ENCODE measurements at places on chromosomes 2 and 18.

DNA sequence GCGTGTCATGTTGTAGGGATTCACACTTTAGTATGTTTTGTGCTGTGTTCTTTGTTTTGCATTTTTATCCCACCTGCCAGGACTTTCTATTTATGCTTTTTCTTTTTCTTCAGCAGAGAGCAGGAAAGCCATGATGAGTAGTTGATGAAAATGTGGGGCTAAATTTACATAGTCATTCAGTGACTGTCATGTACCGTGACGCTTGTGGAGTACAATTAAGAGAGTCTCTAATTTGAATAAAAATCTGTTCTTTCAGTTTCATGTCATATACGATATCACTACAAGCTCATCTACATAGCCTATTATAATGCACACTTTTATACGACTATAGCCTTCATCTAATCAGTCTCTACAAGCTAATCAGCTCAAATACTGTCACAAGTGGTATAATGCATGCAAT is 112.7 kb upstream of the SPATS2L start:
- DNase-seq = no peak

GRCh38 chr2:161915121-161915520 is 158.9 kb downstream of the DPP4 start:
- no peak for DNase-seq

DNA sequence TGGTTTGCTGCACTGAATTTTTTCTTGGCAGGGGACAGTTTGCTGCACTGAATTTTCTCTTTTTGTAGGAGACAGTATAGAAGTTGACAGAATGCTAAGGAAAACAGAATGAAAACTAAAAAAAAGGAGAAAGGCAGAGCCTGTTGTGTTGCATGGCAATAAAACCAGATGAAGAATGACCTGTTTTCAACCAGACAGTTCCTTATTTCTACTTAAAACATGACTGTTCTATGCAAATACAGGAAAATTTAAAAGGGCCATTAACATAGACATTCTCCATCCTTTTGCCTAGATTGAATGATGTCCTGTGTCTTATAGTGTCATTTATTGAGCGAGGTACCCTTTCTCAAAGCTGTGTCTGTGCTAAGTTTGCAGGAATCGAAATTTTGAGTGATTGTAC is 33.3 kb downstream of the ABI2 start:
- DNase-seq = no peak

GRCh38 chr2:29923110-29923721 is 1.8 kb upstream of the ALK start:
- no peak for DNase-seq

GRCh38 chr2:238489431-238489830 is 62.7 kb downstream of the ASB1 start:
- DNase-seq = no peak

DNA sequence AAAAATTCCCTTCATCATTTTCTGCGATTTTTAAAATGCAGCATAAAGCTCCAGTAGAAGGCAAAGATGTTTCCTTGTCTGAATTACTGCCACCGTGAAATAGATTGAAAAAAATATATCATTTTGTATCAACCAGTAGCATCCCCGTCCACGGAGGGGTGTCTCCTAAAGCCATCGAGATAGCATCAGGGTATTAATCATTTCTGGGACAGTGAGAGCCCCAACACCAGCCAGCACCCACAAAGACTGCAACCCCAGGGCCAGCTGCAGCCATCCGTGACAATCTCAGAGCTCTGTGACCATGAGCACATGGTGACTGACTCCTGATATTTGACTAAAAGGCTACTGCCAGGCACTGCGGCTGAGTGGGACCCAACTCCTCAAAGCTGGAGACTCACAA is 64.1 kb upstream of the SIX3 start:
- DNase-seq = no peak

DNA sequence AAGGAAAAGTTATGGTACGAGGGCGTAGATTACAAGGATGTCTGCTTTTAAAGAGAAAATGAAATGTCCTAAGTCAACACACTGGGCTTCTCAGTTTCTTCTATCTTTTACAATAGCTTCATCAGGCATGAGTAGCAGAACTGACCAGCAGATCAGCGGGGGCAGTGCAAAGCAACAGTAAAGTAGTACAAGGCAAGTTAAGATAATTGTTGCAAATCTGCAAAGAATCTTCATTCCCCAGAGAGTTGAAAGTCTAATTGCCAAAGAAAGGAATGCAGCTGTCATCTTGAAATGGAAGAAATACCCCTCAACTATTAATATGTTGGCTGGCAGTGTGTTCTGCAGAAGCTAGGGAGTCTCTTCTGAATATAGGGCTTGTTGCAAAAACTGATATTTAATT is 60.2 kb upstream of the SLC39A10 start:
- no peak for DNase-seq

GRCh38 chr2:124180635-124181034 is 155.5 kb downstream of the CNTNAP5 start:
- no peak for DNase-seq

DNA sequence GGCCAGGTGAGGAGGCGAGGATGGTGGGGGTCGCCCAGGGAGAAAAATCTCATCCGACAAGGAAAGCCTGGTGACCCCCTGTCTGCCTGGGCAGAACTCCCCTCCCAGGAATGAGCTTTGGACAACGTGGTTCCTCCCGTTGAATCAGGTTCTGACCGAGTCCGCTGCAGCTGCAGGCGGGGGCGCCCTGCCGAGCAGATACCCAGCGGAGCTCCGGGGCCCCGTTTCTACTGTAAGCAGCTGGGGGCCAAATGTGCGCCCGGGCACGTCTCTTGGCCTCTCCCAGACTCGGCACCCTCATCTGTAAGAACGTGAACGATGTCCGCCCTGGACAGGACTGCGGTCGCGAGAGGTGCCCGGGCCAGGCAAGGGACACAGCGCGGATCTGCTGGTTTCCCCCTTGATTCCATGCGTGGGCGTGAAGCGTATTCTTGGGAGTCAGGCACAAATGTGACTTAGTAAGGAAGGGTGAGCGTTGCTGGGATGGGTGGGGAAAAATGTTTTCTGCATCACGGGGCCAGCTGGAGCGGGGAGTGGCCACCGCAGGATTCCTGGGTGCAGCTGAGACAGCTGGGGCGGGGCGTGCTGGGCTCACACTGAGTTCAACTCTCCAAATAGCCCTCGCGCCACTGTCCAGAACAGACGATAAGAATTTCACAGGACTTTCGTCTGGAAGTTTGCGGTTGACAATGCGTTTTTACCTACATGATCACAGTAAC is 20.2 kb upstream of the TUBB6 start:
- DNase-seq = no peak

DNA sequence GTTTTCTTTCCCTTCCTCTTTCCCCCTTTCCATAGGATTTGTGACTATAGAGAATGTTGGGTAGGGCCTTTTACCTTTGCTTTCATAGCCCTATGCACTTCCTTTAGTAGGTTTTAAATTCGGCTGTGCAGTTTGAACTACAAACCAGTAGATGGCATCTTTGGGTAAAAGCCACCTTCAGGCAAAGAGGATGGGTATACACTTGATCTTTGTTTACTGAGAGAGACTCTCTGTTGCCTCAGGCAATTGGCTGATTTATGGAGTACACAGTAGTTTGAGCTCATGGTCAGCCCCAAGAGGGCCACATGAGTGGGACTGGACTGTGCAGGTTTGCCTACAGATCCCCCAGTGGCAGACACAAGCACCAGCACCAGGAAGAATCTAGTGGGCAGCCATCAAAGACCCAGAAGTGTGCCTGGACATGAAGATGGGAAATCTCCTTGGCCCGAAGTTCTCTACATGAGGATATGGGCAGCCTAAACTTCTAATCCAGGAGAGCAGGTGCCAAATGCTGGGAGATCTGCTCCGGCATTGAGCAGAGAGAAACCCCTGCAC is 1304.3 kb upstream of the DDX18 start:
- no peak for DNase-seq

DNA sequence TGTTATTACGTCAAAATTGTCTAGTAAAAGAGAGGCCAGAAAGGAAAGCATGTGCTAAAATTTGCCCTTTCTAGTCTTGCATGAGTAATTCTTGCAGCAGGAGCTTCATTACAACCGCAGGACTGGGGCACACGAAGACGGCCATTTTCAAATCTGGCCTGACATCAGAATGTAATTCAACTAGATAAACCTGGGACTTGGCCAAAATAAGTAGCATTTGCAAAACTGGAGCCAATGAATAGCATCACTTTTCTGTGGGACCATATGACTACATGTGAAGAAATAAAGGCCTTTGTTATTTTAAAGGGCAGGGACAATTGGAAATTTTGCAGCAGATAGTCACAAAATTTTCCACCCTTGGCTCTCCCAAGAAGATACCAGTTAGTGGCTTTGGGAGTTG is 3.0 kb upstream of the FZD7 start:
- no peak for DNase-seq

DNA sequence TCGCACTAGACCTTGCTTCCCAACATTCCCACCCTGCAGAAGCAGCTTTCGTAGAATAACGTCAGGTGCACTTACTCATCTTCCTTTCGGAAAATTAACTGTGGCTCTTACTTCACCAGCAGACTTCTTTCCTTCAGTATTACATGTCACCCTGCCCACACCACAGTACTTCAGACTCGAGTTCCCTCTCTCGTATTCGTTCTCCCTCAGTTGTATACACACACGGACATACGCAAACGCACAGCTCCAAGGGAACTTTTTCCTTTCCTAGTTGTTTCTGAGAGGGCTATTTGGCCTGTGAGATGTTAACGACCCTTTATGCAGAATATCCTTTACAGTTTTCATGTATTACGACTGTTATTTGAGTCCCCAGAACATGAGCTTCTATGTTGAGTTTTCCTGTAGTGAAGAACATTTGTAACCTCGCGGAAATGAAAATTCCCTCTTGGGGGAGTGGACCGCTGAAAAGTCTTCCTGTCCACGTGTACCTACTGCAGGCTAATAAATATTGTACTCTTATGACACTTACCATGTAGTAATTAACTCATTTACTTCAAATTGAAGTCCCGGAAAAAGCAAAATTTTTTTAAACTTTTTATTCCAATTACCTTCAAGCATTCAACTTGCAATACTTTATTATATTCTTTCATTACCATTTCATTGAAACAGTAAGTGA is 908 bp downstream of the ERLEC1 start:
- DNase-seq = no peak

DNA sequence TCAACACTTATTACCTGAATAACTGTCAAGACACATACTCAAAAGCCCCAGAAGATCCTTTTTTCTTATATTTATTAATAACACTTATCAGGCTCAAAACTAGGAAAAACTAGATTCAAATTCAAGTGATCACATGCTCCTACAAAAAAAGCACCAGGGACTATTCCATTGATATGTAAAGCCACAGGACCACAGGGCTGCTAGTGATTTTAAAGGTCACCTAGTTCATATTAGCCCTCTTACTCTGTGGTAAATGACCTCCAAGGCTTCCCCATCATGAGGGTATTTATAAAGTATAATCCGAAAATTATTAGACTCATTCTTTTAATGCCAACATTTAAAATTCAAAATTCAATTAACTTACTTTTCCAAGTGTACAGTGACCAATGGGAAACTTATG is 52.5 kb downstream of the LRPPRC start:
- no peak for DNase-seq

GRCh38 chr2:44218771-44219170 is 50.1 kb downstream of the PPM1B start:
- DNase-seq = no peak

- no peak for DNase-seq
Observed at GRCh38 chr2:147164563-147164962, 680.3 kb upstream of the ACVR2A start.

DNA sequence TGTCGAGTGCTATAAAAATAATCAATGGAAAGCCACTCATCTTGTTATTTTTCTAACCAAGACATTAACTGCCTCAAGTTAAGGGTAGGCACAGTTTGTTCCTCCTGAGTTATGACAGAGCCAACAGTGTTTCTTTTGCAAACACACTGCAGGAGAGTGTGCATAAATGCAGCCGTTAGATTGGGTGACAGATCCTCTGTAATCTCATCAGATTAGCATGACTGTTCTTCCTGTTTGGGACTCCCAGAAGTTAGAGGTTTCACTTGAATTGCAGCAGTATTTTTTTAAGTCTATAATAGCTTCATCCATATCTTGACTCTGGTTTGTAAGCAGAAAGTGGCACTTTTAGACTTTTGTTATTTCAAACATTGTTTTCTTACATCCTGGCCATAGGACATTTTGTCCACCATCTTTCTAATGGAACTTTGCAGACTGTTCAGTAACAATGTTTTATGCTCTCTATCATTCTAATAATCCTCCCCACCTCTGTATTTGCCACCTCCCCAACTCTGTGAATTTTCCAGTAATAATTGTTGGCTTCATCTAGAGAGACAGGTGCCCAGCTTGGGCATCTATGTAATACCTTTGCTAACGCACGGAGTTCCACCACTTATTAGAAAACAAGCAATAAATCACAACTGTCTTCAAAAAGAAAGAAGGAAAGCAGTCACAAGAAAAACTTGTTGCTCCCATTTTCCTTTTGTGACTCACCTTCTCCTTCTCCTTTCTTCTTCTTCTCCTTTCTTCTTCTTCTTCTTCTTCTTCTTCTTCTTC is 560.0 kb downstream of the ADCYAP1 start:
- no peak for DNase-seq

DNA sequence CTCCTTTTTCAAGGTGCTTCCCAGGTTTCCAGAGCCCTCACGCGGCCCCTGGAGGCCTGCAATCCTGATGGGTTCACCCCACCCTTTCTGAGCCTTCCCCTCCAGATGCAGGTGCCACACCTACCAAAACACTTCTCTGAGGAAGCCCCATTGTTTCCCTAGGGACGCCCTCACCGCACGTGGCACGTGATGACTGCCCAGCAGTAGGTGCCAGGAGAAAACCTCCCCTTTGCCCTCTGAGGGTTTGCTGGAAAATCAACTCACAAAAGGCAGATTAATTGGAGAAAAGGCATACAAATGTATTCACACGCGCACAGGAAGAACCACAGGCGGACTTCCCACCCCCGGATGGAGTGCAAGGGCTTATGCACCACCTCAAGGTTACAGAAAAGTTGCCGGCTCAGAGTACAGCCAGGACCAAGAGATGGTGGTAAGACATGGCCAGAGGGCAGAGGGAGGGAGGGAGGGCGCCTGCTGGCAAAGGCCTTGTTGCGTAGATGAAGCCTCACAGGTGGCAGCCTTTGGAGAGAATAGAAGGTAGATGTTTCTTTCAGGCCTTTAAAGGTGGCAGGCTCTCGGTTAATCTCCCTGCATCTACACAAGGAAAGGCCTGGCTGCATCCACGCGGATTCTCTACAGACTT is 269.4 kb upstream of the RAB6C start:
- DNase-seq = no peak

- DNase-seq = no peak
Observed at GRCh38 chr2:1641523-1641922, 102.8 kb downstream of the PXDN start.

GRCh38 chr2:21256006-21256405 is 132.2 kb downstream of the TDRD15 start:
- no peak for DNase-seq

- no peak for DNase-seq
Observed at GRCh38 chr18:66136039-66136438, 385.2 kb downstream of the CDH7 start.

GRCh38 chr18:26745288-26746181 is 120.0 kb downstream of the AQP4 start:
- DNase-seq = no peak

- no peak for DNase-seq
Observed at GRCh38 chr2:121427187-121427689, 103.4 kb upstream of the RNU4ATAC start.

Measured in stimulated activated CD4-positive, alpha-beta T cell treated with anti-CD3 and anti-CD28 coated beads, Interleukin-1b, Interleukin-23, amount 100 ng/mL, for 24 hours (primary cell).